ENCODE measurements at places on chromosomes 5 and 9.

DNA sequence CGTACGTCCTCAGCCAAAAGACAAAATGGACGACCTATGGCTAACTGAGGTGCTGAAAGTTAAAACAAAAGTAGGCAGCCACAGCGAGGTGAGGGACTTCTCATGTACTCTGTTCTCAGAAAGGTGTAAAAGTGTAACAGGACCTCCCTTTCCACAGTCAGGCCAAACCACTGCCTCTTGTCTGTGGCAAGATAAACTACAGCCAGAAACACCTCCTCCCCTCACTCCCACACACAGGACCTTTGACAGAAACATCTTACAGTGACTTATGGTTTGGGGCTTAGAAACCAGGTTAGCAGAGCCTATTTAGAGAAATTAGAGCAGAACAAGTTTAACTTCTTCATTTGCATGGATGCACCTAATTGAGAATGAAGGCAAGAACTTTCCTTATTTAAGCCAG is 499.1 kb upstream of the GRIN3A start:
- DNase-seq: no peak

DNA sequence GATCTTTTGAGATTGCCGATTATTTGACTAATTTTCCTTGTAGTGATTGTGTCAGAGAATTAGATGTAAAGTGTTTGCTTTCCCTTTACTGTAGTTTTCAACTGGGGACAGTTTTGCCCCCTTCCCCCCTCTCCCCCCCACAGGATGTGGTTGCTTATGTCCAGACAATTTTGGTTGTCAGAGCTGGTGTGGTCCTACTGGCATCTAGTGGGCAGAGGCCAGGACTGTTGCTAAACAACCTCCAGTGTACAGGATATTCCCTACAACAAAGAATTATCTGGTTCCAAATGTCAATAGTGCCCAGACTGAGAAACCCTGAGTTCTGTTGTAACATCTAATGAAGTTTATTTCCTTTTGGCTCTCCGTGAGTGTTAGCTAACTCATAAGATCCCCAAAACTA is 20.0 kb downstream of the TMEFF1 start:
- DNase-seq: no peak

- DNase-seq: no peak
These were observed 16.9 kb downstream of the COL5A1 start for GRCh38 chr9:134658378-134658955.

GRCh38 chr9:107945961-107946360 is 456.4 kb upstream of the KLF4 start:
- DNase-seq: no peak

DNA sequence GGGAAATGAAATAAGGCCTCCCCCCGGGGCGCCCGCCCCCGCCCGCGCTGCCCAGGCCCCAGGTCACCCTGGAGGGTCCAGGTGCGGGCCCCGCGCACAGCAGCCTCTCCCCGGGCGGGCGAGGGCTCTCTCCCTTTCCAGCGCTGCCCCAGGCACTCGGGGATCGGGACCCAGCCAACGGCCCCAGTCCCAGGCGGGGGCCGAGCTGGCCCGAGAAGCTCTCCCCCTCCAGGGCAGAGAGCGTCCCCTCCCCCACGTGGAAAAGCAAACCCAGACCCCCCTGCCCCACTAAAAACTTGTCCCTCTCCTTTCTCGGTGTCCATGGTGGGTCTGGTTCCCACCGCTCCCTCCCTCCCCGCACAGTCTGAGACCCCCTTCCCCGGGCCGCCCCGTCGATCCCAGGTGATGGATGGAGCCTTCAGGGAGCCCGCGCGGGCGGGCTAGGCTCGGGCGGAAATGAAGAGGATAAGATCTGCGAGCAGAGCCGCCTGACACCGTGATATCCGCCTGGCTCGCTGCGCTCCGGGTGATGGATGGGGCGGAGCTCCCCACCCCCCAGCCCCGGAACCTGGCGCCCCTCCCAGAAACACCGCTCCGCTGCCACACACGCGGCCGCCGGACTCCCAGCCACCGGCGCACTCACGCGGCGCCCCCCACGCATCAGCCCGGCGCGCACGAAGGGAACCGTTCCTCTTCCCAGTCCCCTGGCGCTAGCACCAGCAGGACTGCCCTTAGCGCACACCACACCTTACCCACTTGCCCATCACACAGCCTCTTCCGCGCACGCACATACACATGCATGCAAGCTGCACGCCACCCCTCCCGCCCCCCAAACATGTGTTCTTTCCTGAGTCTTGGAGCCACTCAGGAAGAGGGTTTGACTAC is 81.7 kb upstream of the ZBTB43 start:
- peak; percentile 70 for DNase-seq

DNA sequence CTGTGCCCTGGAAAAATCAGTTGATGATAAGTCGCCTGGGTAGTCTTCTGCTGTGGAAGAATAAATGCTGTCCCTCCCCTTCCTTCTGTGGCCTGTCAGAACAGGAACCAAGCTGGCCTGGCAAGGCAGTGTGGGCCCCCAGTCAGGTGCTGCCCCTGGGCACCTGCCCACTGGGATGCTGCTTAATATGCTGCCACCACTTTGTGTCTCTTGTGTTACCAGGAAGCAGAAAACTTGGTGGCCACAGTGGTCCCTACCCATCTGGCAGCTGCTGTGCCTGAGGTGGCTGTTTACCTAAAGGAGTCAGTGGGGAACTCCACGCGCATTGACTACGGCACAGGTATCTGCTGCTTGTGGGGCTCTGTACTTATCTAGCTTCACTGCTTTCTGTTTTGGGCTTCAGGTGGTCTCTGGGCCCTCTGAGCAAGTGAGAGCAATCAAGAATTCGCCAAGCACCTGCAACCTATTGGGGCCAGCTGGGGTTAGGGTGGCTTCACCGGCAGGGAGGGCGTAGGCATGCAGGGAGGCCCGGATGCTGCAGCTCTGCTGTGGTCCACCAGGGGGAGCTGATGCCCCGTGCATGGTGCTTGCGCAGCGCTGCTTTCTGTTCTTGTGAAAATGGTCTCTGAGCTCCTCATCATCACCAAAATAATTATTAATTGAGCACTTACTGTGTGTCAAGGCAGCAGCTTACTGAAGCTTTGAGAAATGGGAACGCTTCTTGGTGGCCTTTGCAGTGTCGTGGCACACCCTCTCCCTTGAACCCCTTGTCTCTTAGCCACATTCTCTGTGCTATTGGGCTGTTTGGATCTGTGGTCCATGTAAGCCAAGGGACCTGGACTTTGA is 20.3 kb downstream of the PTPA start:
- DNase-seq: peak; percentile 88

GRCh38 chr5:116645627-116646026 is 71.0 kb upstream of the SEMA6A start:
- no peak for DNase-seq

- DNase-seq: no peak
These were observed 17.2 kb upstream of the MLANA start for GRCh38 chr9:5873439-5873838.

DNA sequence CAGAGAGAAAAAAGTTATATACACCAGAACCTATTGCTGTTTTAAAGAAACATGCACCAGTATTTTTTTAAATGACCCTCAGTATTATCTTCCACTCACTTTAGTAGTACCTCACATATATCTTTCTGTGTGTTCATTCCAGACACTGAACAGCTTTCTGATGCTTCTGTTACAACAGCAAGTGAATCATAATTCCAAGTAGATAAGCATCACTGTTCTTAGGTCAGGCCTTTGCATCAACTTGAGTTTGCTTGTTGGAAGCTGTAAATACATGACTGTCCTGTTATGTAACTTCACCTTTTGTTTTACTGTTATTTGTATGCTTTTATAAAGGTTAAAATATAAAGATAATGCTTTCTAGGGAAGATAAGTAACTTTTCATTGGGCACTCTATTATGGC is 184.4 kb downstream of the ISL1 start:
- DNase-seq: no peak

DNA sequence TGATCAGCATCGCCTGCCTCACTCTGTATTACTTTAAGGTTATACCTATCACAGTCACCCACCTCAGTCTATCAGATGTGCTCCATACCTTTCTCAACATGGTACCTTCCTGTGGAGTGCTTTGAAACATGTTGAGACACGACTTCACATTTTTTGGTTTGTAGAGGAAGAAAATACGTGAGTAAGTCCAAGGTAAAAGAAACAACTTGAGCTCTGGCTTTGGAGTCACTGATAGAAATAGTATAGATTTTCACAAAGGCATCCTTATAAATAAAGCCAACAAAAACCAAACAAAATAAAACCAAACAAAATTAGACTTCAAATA is 77.5 kb upstream of the HMHB1 start:
- no peak for DNase-seq

DNA sequence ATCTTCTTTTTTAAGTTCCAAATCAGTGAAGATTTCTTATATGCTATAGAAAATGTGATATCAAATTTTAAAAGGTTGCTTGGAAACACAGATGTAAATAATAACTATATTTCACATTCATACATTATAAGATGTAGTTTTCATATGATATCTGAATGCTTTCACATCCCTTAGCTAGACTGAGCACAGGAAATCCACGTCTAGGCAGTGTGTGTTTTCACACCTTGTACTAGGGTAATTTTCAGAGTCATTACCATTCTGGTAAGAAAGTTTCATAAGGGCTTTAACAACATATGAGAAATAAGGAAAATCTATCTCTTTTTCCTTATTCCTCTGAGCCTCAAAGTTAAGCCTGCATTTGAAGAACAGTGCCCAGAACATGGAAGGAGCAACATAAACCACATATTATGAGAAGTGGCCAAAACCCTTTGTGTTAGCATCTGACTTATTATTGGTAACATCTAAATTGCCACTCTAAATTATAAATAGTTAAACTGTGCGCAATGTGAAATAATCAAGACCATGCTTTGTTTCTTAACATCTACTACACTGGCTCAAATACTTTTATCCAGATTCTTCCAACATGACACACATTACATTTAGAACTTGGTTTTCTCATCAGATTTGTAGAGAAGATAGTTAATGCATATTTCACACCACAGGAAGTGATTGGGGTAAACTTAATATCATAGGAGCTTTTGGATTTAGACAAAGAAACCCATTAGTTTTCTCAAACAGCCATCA is 113.3 kb downstream of the PPP2R2B start:
- DNase-seq: no peak

DNA sequence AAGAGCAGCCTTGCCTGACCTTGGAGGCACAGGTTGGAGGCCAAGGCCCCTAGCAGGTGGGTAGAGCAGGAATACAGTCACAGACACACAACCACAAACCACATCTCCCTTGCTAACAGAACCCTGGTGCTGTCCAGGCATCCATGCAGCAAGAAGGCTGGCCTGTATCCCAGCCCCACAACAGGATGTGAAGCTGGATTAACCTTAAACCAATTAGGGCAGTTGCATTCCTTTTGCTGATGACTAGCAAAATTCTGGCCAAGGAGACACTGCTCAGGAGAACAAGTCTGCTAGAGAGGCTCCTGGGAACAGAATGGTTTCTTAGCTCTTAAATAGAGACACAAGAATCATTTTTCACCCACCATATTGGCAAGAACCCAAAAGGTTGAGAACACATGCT is 97.8 kb downstream of the C5orf15 start:
- no peak for DNase-seq

DNA sequence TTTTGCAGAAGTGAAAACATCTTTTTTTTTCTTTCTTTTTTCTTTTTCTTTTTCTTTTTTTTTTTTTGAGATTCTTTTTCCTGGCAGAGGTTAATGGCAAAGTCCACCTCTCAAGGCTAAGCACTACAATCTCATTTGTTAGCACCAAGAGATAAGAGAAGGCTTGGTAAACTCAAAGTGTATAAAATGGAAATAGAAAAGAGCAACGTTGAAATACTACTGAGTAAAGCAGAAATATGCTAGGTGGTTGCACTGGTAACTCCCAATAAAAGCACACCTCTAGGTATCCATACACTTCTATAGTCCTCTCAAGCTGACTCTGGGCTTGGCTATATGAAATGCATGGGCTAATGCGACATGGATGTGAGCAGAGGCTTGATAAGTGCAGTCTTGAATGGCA is 188.9 kb downstream of the RAB3C start:
- no peak for DNase-seq

GRCh38 chr5:180130876-180131740 is 59.5 kb upstream of the RNF130 start:
- DNase-seq: no peak

- peak; percentile 34 for DNase-seq
These were observed 329 bp downstream of the CDC23 start for GRCh38 chr5:138212828-138213160.
